ENCODE measurements at places on chromosomes 12 and 14. TPM values are rescaled to one million over a fixed set of nuclear protein-coding genes. Genes with fewer than 3 reads are reported as not detected.

The GYS2 gene
- total RNA-seq, result not detected

The BCL2L2 gene
- total RNA-seq, result 22.8 TPM

The SLC8A3 gene
- total RNA-seq, result not detected

The TTC6 gene
- 0.35 TPM for total RNA-seq

The APOLD1 gene
- total RNA-seq, result 6.4 TPM

The FANCM gene
- 20.8 TPM for total RNA-seq

The DNM1L gene
- 121 TPM for total RNA-seq

The ATP5F1B gene
- total RNA-seq, result 1,089 TPM

The ADAM20 gene
- total RNA-seq, result 0.48 TPM

The YY1 gene
- 89.3 TPM for total RNA-seq

The TTC5 gene
- total RNA-seq, result 31.8 TPM

The TAMALIN gene
- total RNA-seq, result 4.8 TPM

The P2RX7 gene
- total RNA-seq, result 0.42 TPM

The SPIC gene
- total RNA-seq, result not detected

The LBHD2 gene
- 0.99 TPM for total RNA-seq

- peaks cover 9% of the 10 kb centered on the region for H3K4me1 ChIP-seq
- DNase-seq, result no peak
- H3K4me3 ChIP-seq, result no peak overlapping the region
- H3K36me3 ChIP-seq, result peaks cover 38% of the 10 kb centered on the region
These were observed 18.2 kb downstream of the CIPC start for GRCh38 chr14:77116172-77116817.

- H3K4me1 ChIP-seq, result no peaks in the 10 kb centered on the region
- H3K36me3 ChIP-seq, result no peaks in the 10 kb centered on the region
- H3K27me3 ChIP-seq, result no peaks in the 10 kb centered on the region
- DNase-seq, result no peak
- H3K27ac ChIP-seq, result no peak overlapping the region
These were observed 52.9 kb downstream of the ISCA2 start for GRCh38 chr14:74546416-74546815.

- H3K4me3 ChIP-seq, result no peak overlapping the region
- no peaks in the 10 kb centered on the region for H3K36me3 ChIP-seq
- no peaks in the 10 kb centered on the region for H3K4me1 ChIP-seq
- no peak overlapping the region for H3K27ac ChIP-seq
These were observed 7.3 kb downstream of the IL31 start for GRCh38 chr12:122166422-122167349.

GRCh38 chr14:96145116-96145864, 59.3 kb upstream of the BDKRB2 start:
- no peaks in the 10 kb centered on the region for H3K36me3 ChIP-seq
- no peak overlapping the region for H3K4me3 ChIP-seq
- DNase-seq, result no peak
- no peaks in the 10 kb centered on the region for H3K27me3 ChIP-seq

DNA sequence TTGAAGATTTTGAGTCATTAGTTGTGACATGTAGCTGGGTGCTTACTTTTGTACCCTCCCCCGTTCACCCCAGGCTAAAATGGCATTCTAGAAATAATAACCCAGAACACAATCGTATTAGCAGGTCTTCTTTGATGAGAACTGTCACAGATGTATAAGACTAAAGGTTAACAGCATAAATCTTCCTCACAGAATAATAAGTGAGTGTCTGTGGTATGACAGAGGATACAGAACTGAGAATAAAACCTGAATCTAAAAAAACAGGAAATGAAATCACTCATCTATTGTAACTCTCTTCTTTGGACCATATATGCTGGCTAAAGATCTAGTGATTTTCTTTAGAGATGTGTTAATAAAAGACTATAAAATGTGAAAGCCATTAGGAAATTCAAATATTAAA, 746.6 kb downstream of the LRFN5 start:
- H3K27ac ChIP-seq, result no peak overlapping the region
- H3K4me3 ChIP-seq, result no peak overlapping the region
- H3K36me3 ChIP-seq, result no peaks in the 10 kb centered on the region

DNA sequence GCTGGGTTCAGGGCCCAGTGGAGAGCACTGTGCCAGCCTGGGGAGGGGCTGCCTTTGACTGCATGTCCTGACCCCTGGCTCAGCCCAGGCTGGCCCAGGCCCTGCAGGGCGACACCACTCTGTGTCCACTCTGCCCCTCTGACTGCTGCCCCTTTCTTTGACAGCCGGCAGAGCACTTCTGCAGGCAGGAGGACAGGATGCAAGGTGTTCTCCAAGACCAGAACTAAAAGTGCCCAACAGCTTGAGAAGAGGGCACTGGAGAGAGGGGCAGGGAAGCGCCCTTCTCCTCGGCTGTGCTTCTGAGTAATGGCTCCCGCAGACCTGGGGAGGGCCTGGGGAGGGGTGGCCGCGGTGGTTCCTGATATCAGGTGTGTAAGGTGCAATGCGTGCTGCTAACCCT, 72.7 kb downstream of the WDR20 start:
- peaks cover 7% of the 10 kb centered on the region for H3K4me1 ChIP-seq
- H3K27ac ChIP-seq, result no peak overlapping the region
- no peaks in the 10 kb centered on the region for H3K27me3 ChIP-seq
- DNase-seq, result no peak
- peaks cover 13% of the 10 kb centered on the region for H3K36me3 ChIP-seq

GRCh38 chr12:32964981-32965585, 68.5 kb upstream of the PKP2 start:
- H3K36me3 ChIP-seq, result no peaks in the 10 kb centered on the region
- no peak overlapping the region for H3K27ac ChIP-seq
- no peak overlapping the region for H3K4me3 ChIP-seq
- H3K4me1 ChIP-seq, result no peaks in the 10 kb centered on the region
- no peaks in the 10 kb centered on the region for H3K27me3 ChIP-seq

GRCh38 chr12:1581973-1582708, 12.2 kb downstream of the FBXL14 start:
- DNase-seq, result no peak
- peaks cover 16% of the 10 kb centered on the region for H3K4me1 ChIP-seq
- no peaks in the 10 kb centered on the region for H3K36me3 ChIP-seq
- H3K27ac ChIP-seq, result no peak overlapping the region
- H3K4me3 ChIP-seq, result no peak overlapping the region

DNA sequence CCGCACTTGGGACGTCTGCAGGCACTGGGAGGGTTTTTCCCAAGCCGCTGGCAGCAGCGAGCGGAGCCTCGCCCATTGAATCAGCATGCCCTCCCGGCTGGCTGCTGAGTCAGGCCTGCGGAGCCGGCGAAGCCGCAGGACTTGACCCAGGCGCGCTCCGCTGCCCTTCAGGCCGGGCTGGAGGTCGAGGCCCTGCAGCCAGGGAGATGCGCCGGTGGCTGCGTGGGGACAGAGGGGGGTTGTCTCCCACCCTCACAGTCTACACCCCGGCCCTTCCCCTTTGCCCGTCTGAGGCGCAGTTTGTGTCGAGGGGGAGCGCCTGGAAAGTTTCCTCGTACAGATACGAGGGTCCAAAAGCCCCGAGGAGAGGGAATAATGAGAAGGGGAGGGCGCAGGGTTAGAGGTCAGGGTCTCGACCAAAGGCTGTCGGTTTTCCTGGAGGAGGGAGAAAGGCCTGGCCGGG, 759 bp upstream of the KLC1 start:
- no peaks in the 10 kb centered on the region for H3K36me3 ChIP-seq
- DNase-seq, result no peak
- H3K4me3 ChIP-seq, result peak overlapping the region; percentile 99
- peaks cover 20% of the 10 kb centered on the region for H3K4me1 ChIP-seq

DNA sequence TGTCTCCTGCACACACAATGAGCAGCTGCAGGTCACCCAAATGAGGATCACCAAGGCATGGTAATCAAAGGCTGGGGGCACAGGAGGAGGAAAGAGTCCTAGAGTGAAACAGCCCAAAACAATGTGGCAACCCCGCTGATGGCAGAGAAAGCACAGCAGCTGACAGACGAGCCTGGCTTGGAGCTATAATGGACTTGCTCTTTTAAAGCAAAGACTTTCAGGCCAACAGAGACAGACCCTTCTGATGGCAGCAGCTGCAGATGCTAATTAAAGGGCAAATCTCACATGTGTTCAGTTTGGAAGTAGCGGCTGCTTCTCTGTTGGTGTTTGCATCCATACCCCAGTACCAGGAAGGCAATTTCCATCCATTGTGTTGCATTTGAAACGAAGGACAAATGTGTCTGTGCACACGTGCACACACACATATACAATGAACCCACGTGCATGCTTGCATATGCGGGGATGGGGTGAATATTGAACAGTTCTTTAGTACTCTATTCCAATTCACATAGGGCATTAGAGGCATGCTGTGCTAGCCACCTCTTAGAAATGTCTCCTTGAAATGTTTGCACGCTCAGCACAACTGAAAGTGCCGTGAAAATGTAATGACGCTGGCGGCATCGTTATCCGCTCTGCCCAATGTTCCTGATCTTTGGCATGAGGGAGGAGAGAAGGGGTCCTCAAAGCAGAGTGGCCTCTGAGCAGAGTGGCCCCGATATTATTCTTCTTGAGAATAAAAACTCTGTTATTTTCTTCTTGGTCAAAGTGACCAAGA, 38.1 kb downstream of the CIT start:
- no peak overlapping the region for H3K4me3 ChIP-seq
- no peak for DNase-seq
- H3K27ac ChIP-seq, result no peak overlapping the region
- H3K27me3 ChIP-seq, result no peaks in the 10 kb centered on the region

DNA sequence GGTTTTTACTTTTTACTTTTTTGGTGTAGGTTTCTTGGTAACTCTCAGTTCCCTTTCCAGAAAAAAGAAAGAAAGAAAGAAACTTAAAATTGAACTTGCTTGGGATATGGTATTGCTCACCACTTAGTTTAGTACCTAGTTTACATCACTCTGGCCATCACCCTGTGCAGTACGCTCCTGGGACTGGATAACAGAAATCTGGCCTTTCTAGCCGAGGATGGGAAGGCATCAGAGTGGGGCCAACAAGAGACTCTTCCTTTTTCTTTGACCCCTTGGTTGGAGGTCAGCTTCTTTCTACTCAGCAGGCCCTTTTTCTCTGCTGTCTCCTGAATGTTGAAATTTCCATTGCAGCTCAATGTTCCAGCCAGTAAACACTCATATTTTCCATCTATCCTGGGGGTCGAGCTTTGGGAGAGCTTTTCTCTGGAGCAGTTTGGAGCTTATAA, 156.6 kb downstream of the TGFB3 start:
- no peak overlapping the region for H3K4me3 ChIP-seq
- H3K27me3 ChIP-seq, result no peaks in the 10 kb centered on the region
- H3K4me1 ChIP-seq, result no peaks in the 10 kb centered on the region
- H3K27ac ChIP-seq, result no peak overlapping the region
- no peak for DNase-seq
- peaks cover 2% of the 10 kb centered on the region for H3K36me3 ChIP-seq

DNA sequence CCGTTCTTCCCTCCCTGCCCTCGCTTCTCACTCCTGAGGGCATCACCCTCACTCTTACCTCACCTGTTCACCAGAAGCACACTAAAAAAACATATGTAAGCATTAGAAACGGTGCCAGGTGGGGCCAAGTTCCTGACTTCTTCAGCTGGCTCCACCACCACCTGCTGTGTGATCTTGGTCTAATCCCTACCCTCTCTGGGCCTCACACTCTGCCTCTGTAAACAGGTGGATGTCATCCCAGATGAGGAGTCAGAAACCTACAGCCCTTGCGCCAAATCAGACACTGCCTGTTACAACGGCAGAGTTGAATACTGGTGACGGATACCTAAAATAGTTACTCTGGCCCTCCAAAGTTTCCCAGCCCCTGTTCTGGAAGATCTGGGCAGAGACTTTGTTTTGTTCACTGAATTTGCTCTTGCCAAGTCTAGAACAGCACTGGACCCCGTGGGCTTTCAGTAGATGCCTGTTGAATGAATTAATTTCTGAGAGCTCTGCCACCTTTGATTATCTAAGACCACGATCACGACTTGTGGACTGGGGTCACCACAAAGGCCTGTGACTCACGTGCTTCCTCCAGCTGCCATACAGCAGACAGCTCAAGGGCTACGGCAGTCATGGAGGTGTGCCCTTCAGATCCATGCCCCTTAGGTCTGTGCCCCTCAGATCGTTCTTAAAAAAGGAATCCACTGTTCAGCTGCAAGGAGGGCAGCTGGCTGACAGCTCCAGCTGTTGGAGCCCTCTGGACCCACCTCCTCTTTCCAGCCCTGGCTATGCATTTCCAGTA, 71.9 kb downstream of the GSC start:
- no peak overlapping the region for H3K4me3 ChIP-seq
- no peaks in the 10 kb centered on the region for H3K36me3 ChIP-seq
- no peak for DNase-seq
- H3K27me3 ChIP-seq, result no peaks in the 10 kb centered on the region
- peaks cover 38% of the 10 kb centered on the region for H3K4me1 ChIP-seq
- no peak overlapping the region for H3K27ac ChIP-seq

DNA sequence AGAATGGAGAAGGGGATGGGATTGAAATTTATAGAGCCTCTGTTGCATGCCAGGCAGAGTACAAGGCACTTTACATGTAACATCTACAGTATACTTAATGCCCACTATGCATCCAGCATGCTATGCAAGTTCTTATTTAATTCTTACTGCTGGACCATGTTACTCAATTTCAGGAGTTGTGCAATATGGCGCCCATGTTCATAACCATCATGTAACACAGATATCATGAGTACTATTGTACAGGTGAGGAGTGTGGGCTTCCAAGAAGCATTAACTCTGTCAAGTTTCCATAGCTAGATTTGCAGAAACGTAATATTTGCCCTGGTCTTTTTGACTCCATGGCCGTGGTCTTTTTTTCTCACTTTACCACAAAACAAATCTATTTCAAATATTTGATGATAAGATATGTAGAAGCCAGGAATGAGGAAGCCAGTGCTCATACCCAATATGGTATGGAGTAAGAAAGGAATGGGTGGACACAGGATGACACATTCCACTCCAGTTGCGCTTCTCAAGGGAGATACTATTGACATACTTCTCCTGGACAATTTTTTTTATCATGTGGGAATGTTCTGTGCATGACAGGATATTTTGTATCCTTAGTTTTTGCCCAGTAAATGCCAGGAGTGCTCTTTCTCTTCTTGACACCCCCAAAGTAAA, 191.8 kb downstream of the C12orf75 start:
- H3K27me3 ChIP-seq, result peaks cover 32% of the 10 kb centered on the region
- H3K27ac ChIP-seq, result no peak overlapping the region
- H3K4me3 ChIP-seq, result no peak overlapping the region
- no peak for DNase-seq
- H3K36me3 ChIP-seq, result no peaks in the 10 kb centered on the region

GRCh38 chr12:131449027-131449426, 261.9 kb upstream of the SFSWAP start:
- no peaks in the 10 kb centered on the region for H3K4me1 ChIP-seq
- no peak overlapping the region for H3K27ac ChIP-seq
- peaks cover 27% of the 10 kb centered on the region for H3K27me3 ChIP-seq
- no peaks in the 10 kb centered on the region for H3K36me3 ChIP-seq
- DNase-seq, result no peak
- H3K4me3 ChIP-seq, result no peak overlapping the region

GRCh38 chr12:236445-236844, 22.5 kb upstream of the SLC6A12 start:
- no peak overlapping the region for H3K27ac ChIP-seq
- DNase-seq, result no peak
- no peaks in the 10 kb centered on the region for H3K27me3 ChIP-seq
- H3K4me3 ChIP-seq, result no peak overlapping the region

Data from A673 (cell line).